ENCODE measurements at places on chromosomes 6 and 20.

DNA sequence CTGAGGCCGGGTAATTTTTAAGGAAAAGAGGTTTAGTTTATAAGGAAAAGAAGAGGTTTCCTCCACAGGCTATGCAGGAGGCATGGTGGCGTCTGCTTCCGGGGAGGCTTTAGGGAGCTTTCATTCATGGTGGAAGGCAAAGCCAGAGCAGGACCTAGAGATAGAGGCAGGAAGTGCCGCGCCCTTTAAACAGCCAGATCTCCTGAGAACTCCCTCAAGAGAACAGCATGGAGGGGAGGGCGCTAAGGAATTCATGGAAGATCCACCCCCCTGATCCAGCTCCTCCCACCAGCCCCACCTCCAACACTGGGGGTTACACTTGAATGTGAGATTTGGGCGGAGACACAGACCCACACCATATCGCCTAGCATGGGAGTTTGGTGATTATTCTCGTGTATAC is 13.9 kb upstream of the DACT2 start:
- no peak for DNase-seq

DNA sequence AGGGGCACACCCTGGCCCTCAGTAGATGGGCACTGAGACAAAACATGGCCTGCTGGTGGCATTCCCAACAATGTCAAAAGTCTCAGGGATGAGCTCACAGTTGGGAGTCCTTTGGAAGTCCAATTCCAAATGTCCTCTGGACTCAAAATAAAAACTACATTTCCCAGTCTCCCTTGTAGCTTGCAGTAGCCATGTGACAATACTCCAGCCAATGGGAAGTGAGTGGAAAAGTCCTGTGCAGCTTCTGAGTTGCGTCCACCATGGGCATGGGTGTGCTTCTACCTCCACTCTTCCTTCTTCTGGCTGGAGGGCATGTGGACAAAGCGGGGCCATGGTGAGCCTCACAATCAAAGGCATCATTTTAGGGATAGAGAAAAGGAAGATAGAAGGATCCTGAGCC is 5.8 kb upstream of the ADAM33 start:
- no peak for DNase-seq

GRCh38 chr6:34523441-34524206 is 32.5 kb downstream of the SPDEF start:
- no peak for DNase-seq

GRCh38 chr6:147506704-147507114 is 1.8 kb upstream of the SAMD5 start:
- DNase-seq: no peak

- no peak for DNase-seq
Measured at GRCh38 chr6:64672131-64672530, 1034.9 kb downstream of the EYS start.

- no peak for DNase-seq
Measured at GRCh38 chr6:13472976-13473767, 14.2 kb downstream of the GFOD1 start.

DNA sequence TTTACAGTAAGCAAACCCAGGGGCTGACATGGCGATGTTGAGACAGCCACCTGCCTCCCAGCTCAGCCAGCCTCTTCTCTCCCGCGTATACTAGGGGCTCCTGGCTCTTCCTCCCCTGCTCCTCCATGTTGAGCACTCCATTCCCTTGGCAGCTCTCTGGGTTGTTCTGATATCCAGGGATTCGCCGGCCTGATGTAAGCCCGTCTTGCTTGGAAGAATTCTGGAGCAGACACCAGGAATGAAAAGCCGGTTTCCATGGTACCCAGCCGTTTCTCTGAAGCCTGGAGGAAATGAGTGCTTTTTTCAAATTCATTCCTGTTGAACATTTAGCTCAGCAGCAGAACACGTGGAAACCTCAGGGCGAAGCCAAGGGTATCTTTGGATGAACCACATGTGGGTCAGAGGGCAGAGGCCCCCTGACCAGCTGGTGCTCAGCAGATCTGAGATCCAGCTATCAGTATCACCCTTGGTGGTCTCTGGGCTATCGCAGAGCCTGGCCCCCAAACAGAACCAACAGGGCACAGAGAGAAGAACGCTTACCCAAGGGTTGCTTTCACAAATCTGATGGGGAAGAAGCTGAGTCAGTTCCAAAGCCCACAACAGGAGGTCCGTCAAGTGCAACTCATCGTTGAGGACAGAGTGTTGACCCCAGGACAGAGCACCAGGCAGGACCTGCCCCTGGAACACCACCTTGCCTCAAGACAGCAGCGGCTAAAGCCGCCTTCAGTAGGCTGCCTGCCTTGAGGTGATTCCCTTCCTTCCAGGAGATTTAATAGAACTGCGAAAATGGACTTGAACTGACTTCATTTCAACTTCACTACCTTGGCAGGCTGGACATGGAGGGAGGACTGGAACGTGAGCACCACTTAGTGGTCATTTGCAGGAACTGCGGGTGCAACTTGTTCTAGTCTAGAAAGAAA is 96.1 kb upstream of the RIN2 start:
- DNase-seq: peak; percentile 69

DNA sequence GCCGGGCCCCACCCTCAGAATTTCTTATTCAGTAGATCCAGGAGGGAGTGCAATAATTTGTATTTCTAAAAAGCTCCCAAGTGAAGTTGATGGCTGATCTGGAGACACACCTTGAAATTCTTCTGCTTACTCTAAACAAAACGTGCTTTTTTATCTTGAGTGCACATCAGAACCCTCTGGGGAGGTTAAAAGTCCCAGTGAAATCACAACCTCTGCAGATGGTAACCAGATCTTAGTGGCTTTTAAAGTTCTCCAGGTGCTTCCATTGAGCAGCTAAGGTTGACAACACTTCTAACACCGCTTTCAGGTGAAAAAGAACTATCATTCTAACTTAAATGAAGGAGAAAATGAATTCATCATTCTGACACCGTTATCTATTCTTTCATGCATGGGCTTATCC is 45.6 kb upstream of the ESR1 start:
- DNase-seq: no peak

DNA sequence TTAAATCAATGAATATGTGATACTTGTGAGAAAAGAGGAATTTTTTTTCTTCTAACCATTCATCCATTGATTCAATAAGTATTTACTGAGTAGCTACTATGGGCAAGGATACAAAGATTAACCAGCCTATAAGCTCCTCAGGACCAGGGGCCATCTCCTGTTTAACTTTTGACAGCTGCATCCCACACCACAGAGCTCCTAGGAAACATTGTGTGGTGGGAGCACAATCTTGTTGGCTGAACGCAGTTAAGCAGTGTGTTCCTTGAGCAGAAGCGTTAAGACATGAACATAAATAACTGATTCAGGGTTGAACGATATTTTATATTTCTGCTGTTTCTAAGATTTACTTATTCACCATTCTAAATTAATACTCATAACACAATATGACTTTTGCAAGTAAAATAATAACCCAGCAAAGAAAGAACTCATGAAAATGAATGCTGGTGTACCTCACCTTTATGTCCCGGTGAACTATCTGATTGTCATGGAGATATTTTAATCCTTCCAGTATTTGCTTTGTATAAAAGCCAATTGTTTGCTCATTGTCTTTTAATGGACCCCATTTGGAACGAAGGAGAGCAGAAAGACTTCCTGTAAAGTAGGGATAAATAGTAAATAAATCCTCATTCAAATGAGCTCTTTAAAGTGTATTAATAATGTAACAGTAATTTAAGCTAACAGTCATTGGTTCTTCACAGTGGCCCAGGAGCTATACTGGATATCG is 62.6 kb upstream of the MAP7 start:
- DNase-seq: no peak

GRCh38 chr6:111027219-111027618 is 45.4 kb downstream of the RPF2 start:
- DNase-seq: no peak

DNA sequence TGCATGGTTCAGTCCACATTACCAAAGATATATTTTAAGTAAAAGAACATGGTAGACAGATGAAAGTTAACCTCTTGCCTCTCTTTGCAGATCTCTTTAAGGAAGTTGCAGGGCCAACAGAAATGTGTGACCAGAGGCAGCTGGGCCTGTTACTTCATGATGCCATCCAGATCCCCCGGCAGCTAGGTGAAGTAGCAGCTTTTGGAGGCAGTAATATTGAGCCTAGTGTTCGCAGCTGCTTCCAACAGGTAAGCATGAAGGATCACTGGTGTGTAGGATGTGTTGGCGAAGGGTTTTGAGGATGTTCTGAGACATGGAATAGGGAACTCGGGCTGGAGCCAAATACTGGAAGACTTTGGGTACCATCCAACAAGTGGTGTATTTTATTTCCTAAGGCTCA is 508.6 kb downstream of the UTRN start:
- no peak for DNase-seq

GRCh38 chr6:106146852-106147351 is 60.8 kb downstream of the PRDM1 start:
- DNase-seq: no peak

DNA sequence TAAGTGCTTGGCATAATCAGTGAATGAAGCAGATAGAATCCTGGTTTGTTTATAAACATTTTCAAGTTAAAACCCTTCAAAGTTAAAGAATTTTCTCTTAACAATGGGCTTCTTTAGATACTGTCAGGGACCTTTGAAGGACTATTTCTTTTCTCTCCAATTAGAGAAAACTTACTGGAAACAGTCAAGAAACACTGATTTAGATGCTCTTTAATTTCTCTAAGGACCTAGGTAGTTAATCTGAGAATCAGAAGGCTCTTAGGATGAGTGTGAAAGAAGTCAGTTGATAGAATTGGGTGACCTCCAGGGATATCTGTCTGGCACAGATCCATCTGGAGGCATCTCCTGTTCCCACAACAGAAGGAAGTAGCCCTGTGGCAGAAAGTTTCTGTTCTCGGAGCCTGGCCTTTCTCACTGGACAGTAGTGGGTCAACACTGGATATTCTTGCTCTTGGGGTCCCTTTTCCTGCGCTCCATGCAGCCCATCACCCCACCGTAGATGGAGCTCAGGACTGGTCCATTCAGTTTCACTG is 22.5 kb downstream of the KIAA0408 start:
- no peak for DNase-seq

DNA sequence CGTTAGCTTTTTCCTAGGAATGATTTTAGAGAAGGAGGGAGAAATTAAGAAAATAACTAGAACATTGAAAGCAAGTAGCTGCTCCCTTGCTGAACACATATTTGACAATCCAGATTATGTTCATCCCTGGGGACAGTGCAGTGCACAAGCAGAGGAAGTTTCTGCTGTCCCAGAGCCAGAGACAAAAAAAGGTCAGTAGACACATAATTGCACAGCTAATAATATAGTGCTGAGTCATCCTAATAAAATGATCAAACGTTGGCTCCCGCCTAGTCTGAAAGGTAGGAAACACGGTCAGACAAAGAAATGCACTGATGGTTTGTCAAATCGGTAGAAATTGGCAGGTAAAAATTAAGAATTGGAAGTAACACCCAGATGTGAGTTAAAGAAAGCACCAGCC is 21.7 kb upstream of the SSTR4 start:
- no peak for DNase-seq

Data from DMS153 (cell line).